Cardiac atrium fibroblast (primary cell): ENCODE measurements at places on chromosomes 4 and X. TPM values are rescaled to one million over a fixed set of nuclear protein-coding genes. Genes with fewer than 3 reads are reported as not detected.

The HSFX2 gene
- 0.16 TPM in 1 of 2 replicates, not detected in the other for total RNA-seq

The CT45A1 gene
- total RNA-seq = not detected in 2 replicates

The VMA21 gene
- 23.8 and 38.7 TPM in 2 replicates for total RNA-seq

The NPY2R gene
- 0.72 and 3.9 TPM in 2 replicates for total RNA-seq

The TEX11 gene
- not detected in 2 replicates for total RNA-seq

The GRIA3 gene
- 0.18 TPM in 1 of 2 replicates, not detected in the other for total RNA-seq

The PPARGC1A gene
- total RNA-seq = under 0.01 TPM in 1 of 2 replicates, not detected in the other

The LRAT gene
- 0.36 and 1.8 TPM in 2 replicates for total RNA-seq

The NUP62CL gene
- not detected in 2 replicates for total RNA-seq

The BTK gene
- not detected in 2 replicates for total RNA-seq

The HSFX3 gene
- not detected in 2 replicates for total RNA-seq

The SOD3 gene
- total RNA-seq = 23.6 and 32.6 TPM in 2 replicates

The SCML2 gene
- total RNA-seq = 0.90 and 0.97 TPM in 2 replicates

The TEX13D gene
- total RNA-seq = not detected in 2 replicates

The TMSB15A gene
- 0.32 and 0.36 TPM in 2 replicates for total RNA-seq

The GLOD5 gene
- total RNA-seq = not detected in 2 replicates

The USP17L28 gene
- total RNA-seq = not detected in 2 replicates

The HS6ST2 gene
- under 0.01 TPM in 1 of 2 replicates, not detected in the other for total RNA-seq

The CNGA1 gene
- not detected in 2 replicates for total RNA-seq

The SGMS2 gene
- 97.8 and 143 TPM in 2 replicates for total RNA-seq

The TENM3 gene
- total RNA-seq = 0.54 and 0.81 TPM in 2 replicates

The TBX22 gene
- total RNA-seq = not detected in 2 replicates

The CDS1 gene
- under 0.01 and 0.36 TPM in 2 replicates for total RNA-seq

The SH3D19 gene
- total RNA-seq = 103 and 145 TPM in 2 replicates

The IL3RA gene
- 1.6 TPM in 1 of 2 replicates, not detected in the other for total RNA-seq

The OPHN1 gene
- total RNA-seq = 1.5 and 4.7 TPM in 2 replicates

The POU4F2 gene
- not detected in 2 replicates for total RNA-seq

The FGF5 gene
- total RNA-seq = under 0.01 and 0.32 TPM in 2 replicates

The PRDM8 gene
- total RNA-seq = 0.81 and 3.1 TPM in 2 replicates

The VSIG4 gene
- total RNA-seq = not detected in 2 replicates
